ENCODE measurements at places on chromosomes 7 and 10. TPM values are rescaled to one million over a fixed set of nuclear protein-coding genes. Genes with fewer than 3 reads are reported as not detected.

DNA sequence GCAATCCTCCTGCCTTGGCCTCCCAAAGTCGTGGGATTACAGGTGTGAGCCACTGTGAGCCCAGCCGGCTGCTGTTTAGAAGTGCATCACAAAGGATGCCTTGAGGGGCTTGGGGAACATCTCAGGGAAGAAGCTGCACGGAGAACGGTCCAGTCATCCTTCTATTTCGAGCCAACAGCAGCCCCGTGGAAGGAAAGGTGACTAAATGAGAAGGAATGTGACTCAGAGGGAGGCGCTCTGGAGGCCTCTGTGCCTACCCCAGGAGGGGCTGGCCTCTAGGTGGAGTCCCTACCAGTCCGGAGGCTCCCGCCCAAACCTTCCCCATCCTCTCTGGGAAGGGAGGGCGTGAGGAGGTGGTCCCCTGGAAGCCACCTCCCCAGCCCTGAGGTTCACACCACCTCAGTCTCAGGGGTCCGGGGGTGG lies 76.2 kb downstream of the CTBP2 start:
- DNase-seq: peak; percentile 90

The BICC1 gene
- 15.2 TPM for total RNA-seq

- no peak for DNase-seq
Observed at GRCh38 chr7:46133751-46134150, 212.7 kb upstream of the IGFBP3 start.

DNA sequence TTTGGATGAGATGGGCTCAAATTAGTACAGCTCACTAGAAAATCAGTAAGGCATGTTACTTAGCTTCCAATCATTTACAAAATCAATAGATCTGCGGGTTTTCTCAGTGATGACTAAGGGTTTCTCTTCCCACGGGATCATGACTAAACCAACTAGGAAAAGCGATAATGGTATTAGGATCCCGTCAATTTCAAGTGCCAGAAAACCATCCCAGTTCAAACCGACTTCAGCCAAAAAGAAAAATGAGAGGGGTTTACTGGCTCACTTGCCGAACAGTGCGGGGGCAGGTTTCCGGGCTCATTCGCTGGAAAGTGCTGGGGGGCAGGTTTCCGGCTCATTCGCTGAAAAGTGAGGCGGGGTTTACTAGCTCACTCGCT lies 62.1 kb upstream of the LYZL2 start:
- peak; percentile 81 for DNase-seq

- no peak for DNase-seq
Observed at GRCh38 chr7:93817526-93817925, 73.0 kb downstream of the TFPI2 start.

The C10orf90 gene
- total RNA-seq: not detected

DNA sequence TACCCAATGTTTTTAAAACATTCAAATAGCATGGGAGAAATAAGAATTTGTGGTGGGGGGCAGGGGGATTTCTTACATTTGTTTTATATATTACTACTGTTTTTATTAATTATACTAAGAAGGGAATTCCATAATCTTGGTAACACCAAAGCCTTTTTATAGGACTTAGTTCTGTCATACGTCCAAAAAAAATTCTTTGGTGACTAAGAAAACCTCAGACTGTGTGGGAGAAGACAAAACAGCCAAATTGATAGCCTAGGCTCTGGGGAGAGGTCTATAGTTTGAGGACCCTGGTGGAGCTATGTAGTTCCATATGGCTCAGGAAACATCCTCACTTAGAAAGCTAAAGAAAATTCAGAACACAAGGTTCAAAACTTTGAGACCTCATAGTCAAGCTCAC lies 23.4 kb downstream of the ACSM6 start:
- DNase-seq: no peak

The BTRC gene
- 3.4 TPM for total RNA-seq

The CDHR3 gene
- total RNA-seq: not detected

The DBNL gene
- 166 TPM for total RNA-seq

The ANKRD61 gene
- not detected for total RNA-seq

The NDUFA5 gene
- 15.9 TPM for total RNA-seq

- peak; percentile 26 for DNase-seq
Observed at GRCh38 chr10:130341356-130341755, 205.2 kb downstream of the GLRX3 start.

- DNase-seq: peak; percentile 17
Observed at GRCh38 chr10:8069627-8070026, 15.1 kb downstream of the GATA3 start.

DNA sequence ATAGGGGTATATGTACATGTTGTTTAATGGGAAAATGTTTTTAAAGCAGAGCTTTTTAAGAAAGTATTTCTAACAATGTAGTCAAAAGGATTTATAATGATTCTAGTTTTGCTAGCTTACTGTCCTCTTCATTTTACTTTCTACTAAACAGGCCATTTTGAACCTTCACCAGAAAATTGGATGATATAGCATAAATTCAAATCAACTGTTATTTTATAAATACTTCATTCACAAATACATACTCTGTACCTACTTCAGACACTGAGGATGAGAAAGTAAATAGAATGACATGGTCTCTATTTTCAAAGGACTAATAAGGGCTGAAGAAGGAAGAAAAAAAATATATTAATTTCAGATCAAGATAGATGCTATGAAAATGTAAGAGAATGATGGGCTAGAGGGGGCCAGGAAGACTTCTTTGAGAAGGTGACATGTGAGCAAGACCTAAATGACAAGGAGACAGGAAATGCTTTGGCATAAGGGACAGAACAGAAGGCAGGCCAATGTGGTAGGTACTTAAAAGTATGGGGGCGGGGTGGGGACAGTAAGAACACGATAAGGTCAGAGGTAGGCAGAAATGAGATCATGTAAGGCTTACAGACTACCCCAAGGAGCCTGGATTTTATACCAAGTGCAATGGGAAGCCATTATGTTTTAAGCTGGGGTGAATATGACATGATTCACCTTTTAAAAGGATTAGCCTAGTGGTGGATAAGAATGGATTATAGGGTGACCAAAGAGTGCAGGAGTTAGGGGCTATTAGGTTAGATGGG lies 5.2 kb downstream of the NAMPT start:
- DNase-seq: no peak

DNA sequence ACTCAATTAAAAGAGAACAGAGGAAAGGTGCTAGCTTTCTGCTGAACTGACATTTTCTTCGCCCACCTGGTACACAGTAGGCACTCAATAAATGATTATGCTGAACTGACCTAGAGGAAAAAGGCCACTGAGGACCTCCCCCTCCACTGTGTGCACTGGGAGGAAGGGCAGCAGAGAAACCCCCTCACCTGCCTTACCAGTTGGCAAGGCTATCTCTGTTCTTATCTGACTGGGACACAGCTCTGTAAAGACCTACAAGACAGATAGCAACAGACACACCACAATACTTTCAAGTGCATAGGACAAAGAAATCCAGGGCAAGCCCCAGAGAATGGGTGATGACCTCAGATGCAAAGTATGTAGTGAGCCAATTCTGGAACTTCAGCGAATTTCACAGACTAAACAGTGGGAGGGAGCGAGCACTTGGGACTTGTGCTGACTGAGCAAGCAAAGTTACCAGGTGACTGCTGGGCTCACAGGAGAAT lies 30.4 kb downstream of the PDLIM1 start:
- DNase-seq: peak; percentile 48

- no peak for DNase-seq
Observed at GRCh38 chr10:75722609-75723008, 291.2 kb downstream of the LRMDA start.

The EVX1 gene
- total RNA-seq: not detected

GRCh38 chr10:80462299-80462980 lies 8.3 kb downstream of the TSPAN14 start:
- no peak for DNase-seq

DNA sequence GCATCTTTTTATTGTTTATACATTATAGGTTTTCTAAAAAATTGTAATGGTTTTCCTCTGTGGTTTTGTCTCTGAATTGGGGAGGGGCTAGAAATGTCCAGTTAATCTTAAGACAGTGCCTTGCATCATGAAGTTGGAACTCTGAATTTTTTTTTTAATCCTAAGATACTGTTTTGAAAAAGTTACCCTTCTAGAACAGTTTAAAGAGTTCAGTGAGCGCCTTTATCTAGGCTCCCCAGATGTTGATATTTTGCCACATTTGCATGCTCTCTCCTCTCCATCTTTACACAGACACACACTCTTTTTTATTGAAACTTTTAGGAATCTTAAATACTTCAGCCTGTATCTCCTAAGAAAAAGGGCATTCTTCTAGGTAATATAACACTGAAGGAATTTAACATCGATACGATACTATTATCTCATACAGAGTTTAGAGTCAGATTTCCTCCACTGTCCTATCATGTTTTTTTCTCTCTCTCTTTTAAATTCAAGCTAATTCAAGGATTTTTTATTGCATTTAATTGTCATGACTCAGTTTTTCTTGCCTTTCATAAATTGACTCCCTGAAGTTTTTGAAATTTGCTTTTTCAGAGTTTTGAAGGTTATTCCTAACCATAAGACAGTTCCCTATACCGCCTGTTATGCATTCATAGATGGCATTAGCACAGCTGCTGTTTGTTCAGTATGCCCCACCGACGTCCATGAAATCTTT lies 31.5 kb downstream of the PRKAR2B start:
- DNase-seq: no peak

The VWDE gene
- not detected for total RNA-seq

The NRF1 gene
- total RNA-seq: 8.1 TPM
